ENCODE measurements at places on chromosomes 6 and 20.
A peak's percentile ranks its signal among the peaks of the same experiment; 100 is the strongest.

DNA sequence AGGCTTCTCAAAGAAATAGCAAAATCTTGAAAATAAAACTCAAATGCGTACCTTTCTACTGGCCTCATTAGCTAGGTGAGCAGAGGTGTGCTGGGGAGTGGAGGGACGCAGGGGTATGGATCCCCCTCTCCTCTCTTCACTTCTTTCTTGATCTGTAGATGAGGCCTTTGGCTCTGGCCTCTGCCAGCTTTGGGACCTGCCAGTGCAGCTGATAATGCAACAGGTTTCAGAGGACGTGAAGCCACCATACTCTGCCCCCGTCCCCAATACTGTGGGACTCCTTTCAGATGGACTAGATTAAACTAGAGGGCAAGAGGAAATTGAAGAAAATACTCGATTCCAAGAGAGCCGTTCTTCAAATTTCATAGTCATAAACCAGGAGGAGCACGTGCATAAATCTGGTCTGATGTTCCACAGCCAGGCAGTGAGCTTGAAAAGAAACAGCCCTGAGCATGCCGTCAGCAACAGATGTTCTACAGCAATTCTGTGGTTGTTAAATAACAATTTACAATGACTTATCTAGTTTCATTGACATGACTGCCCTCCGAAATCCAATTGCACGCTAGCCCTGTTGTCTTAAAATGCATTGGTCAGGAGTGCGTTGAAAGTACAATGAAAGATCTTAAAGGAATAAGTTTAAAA lies 245.3 kb upstream of the FOXQ1 start:
- no peak for DNase-seq

DNA sequence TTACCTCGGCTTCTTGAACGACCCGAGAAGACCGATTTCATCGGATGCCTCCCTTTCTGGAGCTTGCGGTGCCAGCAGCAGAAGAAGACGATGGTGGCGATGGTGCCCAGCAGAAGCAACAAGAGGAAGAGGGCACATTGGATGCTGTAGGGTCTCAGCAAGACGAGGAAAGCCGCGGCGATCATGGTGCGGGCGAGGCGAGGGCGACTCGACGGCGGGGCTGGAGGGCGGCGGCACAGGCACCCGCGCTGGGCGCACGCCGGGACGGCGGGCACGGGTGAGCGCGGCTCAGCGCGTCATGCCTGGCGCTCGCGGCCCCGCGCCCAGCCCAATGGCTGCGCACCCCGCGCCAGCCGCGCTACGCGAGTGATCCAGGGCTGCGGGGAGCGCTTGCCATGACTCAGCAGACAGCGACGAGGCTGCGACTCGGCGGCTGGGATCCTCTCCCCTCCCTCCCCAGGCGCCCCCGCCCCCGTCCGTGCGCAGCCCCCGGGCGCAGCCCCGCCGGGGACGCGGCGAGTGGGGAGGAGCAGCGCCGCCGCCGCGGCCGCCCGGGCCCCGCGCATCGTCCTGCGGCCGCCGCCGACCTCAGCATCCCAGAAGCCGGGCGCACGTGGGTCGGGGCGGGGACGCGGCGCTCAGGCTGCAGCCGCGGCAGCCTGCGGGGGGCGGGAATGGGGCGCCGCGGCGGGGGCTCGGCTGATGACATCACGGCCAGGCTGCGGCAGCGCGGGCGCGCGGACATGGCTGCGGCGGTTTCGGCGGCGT lies at the start of gene BEND6:
TSS of gene BEND6 (plus strand) at position 705 of the 768 bp plus-strand sequence. CDS start 26,704 bp downstream, outside the sequence.
- no peak for DNase-seq

DNA sequence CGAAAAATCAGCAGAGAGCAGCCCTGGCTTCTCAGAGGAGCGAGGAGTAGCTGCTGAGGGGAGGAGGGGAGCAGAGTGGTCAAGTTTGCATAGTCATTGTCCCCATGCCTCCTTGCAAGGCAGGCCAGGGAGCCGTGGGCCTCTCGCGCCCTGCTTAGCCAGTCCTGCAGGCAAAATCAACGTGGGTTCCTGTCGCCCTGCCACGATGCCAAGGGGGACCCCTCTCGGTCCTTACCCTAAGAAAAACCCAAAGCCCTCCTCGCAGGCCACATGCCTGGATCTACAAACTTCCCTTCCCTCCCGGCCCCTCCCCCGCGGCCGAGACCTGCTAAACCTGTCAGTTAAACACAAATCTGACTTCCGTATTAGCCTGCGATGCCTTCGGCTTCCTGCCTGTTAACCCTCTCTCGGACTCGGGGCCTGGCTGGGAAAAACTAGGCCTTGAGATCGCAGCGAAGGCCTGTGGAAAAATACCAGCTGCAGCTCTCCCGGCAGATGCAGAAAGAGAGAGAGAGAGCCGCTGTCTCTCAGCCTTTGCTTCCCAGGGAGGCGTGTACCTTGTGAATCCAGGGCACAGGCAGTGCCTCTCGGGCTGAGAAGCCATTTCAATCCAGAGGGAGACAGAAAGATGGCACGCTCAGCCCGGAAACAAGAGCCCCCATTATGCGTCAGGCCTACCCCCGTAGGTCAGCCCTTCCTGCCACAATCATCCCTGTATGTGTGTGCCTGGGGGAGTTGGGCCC lies 968 bp upstream of the ZMYND8 start:
- peak; percentile 94 for DNase-seq

DNA sequence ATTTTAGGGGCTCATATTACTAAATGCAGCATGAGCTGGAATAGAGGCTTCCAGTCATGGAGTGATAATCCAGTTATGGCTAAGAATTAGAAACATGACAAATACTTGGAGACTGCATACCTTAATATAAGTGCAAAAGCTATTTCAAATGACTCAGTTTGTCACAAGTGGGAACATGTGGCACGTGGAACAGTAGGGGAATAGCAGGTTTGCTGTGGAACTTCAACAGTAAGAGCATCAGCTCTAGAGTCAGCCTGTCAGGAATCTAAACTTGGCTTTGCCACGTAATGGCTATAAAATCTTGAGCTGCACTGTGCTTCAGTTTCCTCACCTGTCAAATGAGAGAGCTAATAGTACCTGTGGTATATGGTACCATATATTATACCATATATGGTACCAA lies 62.1 kb downstream of the HTR1B start:
- no peak for DNase-seq

GRCh38 chr20:45796337-45797065 lies 4.7 kb downstream of the DNTTIP1 start:
- no peak for DNase-seq

DNA sequence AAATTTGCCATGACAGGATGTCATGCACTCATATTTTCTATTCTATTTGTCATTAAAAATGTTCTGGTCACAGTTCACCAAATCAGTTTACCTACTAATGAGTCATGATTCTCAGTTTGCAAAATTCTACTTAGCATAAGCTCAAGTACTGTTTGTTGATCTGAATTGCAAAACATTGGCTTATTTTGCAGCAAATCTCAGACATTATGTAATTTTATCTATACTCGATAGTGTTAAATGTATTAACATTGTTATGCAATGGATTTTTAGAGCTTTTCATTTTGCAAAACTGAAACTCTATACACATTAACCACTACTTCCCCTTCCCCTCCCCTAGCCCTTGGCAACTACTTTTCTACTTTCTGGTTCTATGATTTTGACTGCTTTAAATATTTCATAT lies 213.8 kb upstream of the ZFP64 start:
- no peak for DNase-seq

- DNase-seq, result no peak
These were observed 138.3 kb downstream of the FLRT3 start for GRCh38 chr20:14199111-14199510.

- no peak for DNase-seq
These were observed 134.9 kb upstream of the TOP1 start for GRCh38 chr20:40893610-40894236.

DNA sequence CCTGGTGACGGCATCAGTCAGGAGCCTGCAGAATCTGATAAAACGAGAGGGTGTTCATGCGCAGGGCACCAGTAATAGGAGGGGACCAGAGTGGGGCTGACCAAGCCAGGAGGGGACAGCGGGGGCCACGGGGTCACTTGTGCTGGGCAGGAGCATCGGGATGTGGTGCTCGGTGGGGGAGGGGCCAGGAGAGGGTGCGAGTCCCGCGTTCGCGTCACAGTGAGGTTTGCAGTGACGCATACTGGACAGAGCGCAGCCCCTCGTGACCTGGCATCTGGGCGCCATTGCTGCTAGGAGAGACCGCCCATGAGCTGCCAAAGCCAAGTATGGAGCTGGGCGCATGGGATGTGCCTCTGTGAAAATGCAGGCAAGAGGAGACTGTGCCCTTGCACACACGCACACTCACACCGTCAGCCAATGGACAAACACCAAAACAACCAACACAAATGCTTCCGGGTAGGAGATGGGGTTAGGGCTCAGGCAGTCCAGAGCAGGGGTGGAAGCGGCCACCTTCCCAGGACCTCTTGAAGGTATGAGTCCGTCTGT lies 13.9 kb upstream of the MTG2 start:
- DNase-seq, result no peak

DNA sequence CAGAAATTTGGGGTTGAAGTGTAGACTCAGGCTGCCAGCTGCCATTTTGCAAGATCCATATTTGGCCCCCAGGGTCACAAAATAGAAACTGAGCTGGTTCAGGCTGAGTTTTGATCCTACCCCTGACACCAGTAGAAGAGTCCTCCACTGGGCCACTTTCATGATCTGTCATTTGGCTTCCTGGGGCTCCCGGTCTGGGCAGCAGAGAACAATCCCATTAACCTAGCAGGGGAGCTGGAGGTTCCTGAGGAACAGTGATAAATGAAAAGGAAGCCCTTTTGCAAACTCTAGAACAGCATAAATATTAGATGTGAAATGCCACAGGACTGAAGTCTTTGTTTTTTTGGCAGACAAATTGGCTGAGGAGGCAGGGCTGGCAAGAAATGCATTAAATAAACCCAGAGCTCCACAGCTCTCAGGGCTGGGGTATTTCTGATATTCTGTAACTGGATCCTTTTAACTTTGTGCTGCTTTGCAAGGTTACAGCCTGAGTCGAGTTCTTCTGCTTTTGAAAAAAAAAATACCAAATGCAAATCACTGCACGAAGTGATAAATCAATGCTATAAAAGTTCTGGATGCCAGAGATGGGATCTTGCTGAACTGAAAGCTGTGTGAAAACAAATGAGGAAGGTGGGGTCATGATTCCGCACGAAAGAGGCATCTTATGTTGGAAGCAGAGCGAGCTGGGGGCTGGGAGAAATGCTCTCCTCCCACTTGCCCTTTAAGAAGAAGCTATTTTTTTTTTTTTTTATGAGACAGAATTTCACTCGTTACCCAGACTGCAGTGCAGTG lies 64.4 kb downstream of the SULF2 start:
- no peak for DNase-seq

GRCh38 chr6:121187200-121187832 lies 147.0 kb downstream of the TBC1D32 start:
- DNase-seq, result peak; percentile 60

GRCh38 chr20:33076662-33077372 lies 2.6 kb upstream of the BPIFB4 start:
- DNase-seq, result peak; percentile 17

DNA sequence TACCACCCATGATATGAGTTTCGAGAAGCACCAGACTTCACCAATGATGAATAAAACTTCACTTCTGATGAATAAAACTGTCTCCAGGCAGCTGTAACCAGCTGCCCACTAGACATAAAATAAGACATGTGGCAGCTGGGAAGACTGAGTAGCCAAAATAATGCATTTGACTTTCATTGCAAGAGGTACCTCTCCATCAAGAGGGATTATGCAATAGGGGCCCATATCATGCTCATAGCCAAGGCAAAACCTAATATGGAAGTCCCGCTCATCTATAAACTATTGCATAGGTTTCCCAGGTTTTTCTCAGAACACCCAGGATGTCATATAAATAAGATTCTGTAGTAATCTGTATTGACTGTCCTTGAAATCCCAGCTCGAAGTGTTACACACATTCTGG lies 155.5 kb downstream of the SIM1 start:
- DNase-seq, result no peak

DNA sequence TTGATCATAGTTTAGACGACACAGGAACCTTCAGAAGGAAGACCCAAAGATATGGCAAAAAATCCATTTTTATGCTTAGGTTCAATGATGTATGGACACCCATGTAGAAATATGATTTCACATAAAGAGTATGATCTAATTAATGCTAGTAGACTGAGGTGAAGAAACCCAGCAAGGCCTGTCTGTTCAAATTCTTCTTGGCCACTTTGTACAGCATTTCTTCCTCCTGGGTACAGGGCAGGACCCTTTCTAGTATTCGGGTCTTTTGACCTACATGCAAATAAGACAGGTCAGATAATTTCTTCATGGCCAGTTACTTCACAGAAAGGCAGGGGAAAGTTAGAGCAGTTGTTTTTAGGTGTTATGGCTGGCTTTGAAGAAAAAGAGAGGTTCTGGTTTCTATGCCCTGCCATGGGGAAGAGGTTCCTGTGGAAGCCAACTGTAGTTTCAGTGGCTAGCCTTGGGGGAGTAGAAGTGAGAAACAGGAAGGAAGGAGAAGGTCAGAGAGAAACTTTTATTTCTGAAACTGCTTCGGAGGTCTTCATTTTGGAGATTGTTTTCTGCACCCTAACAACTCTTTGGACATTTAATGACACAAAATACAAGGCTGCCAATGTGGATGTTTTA lies 208.3 kb downstream of the PTPRK start:
- DNase-seq, result no peak

- DNase-seq, result no peak
These were observed 95.2 kb downstream of the BANF2 start for GRCh38 chr20:17795003-17795402.

DNA sequence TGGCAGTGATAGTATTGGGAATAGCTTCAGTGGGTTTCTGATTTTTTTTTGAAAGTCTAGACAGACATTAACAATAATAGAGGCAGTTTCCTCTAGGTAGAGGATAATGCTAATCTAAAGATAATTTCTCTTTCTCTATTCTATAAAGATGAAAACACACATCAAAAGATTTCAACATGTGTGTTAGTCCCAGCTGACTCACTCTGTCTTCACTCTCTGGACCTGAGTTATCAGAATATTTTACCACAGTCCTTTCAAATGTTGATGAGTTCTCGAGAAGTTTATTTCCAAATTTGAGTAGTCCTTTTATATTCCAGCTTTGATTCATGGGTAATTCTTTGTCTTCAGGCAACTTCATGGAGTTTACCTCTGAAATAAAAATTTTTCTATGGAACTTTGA lies 17.1 kb downstream of the RPRD1B start:
- no peak for DNase-seq

DNA sequence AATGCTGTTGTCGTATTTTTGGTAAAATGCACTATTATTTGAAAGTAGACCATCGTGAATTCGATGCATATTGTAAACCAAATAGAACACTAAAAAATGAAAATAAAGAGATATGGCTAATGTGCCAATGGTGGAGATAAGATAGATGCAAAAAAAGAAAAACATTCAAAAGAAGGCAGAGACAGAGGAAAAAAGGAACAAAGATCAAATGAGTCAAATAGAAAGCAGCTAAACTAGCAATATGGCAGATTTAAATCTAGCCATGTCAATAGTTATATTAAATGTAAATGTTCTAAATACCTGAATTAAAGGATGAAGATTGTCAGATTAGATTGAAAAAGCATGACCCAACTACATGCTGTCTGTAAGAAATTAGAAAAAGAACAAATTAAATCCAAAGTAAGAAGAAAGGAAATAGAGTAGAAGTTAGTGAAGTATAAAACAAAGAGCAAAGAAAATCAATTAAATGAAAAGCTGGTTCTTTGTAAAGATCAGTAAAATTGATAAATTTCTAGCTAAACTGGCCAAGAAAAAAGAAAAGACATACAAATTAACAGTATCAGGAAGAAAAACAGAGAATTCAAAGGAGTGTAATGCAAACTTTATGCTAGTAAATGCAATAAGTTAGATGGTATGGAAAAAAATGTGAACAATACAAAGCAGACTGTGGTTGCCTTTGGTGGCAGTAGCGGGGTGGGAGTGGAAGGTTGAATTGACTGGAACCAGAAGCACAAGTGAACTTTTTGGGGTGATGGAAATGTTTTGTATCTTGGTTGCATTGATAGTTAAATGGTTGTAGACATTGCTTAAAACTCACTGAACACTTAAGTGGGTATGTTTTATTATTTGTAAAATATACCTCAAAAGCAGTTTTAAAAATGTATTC lies 44.8 kb downstream of the PTPN1 start:
- no peak for DNase-seq
